Effector CD8-positive, alpha-beta T cell (primary cell): ENCODE measurements at places on chromosomes 11 and 22.

- no peak for DNase-seq
Measured at GRCh38 chr11:72012897-72013721, 14.4 kb downstream of the IL18BP start.

DNA sequence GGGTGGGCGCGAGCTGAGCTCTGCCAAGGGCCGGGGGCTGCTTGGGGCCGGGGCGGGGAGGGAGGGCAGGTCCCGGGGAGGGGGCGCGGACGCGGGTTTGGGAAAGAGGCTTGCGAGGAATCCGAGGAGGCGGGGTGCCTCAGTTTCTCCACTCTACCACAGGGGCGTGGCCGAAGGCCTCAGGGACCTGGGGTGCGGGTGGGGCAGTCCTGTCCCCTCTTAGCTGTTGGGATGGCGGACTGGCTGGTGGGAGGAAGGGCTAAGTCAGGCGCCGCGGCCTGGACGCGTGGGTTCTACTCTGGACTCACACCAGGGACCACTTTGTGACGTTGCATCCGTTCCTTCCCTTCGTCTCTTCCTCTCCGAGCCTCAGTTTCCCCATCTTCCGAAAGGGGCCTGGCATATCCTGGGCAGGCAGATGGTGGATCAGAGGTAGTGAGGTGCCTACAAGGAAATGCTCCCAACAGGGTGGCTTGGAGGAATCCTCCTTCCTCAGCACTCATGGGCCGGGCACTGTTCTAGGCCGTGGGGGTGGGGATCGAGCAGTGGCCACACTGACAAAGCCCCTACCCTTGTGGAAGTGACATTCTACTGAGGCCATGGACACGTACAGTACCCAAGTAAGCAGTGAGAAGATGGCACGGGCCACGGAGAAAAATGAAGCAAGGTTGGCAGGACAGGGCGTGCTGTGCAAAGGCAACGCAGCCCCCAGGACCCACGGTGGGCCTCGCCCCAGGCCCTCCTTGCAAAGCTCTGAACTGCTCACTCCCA, 13.2 kb downstream of the IGLL1 start:
- no peak for DNase-seq

DNA sequence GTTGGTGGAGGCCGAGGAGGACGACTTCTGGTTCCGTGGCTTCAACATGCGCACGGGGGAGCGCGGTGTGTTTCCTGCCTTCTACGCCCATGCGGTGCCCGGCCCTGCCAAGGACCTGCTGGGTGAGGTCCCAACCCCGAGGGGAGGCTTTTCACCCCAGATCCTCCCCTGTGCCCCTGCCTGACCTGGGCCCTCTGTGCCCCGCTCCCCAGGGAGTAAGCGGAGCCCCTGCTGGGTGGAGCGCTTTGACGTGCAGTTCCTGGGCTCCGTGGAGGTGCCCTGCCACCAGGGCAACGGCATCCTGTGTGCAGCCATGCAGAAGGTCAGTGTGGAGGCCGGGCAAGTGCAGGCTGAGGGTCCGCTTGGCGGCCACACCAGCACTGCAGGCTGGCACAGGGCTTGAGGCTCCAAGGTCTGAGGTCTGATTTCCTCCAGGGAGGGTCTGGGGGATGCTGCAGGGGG, 5.1 kb downstream of the MAPK8IP2 start:
- DNase-seq = no peak

DNA sequence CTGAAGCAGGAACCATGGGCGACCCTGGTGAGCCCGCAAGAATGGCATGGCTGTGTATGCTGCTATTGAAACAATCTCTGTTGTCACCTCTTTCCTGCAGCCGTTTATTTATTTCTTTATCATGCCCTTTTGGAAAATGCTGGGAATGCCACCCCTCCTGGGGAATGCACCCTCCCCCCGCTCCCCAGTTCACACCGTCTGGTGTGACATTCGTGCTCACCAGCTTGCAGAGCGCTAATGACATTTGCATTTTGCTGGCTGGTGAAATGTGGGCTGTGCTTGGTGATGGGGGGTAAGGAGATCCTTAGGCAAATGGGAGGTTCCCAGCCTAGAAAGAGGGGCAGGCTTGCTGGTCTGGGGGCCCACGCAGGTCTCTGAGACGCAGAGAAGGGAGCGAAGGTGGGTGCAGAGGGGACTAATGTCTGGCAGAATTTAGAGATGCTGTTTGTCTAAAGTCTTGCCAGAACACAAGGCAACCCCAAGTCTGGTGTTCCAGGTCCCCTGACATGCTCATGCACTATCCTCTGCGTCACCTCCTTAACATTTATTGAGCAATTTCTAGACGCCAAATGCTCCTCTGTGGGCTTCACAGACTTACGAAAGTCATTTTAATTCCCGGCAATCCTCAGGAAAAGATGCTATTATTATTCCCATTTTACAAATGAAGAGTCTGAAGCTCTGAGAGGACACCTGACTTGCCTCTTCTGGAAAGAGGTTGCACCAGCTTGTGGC, 91.7 kb downstream of the TP53I11 start:
- no peak for DNase-seq

DNA sequence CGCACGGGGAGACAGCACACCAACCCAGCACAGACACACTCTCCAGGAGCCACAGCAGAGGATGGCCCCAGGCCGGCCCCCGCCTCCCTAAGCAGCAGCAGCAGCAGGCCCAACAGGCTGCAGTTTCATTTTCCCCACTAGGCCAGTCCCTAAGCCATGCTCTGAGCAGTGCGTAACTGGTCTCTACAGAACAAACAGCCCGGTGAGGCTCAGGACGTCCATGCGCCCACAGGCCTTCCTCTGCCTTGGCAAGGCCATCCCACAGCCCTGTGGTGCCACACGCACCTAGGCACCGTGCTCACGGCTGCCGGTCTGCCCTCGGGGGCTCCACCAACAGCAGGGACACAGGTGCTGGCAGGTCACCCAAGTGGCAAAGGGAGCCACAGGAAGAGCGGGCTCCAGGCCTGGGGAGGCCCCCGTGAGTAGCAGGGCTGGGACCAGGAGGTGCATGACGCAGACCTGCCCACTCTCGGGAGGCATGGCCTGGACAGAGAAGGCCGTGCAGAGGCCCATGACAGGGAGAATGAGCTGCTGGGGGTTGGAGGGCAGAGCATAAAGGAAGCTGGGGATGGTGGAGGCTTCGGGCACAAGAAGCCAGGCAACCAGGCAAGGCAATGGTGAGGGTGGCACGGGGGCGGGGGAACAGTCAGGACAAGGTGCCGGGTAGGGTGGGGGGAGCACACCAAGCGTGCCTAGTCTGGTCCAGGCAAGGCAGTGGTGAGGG, 1.4 kb upstream of the MOB2 start:
- DNase-seq = no peak

- DNase-seq = no peak
Measured at GRCh38 chr11:75303544-75304224, 47.8 kb downstream of the ARRB1 start.

GRCh38 chr11:130023204-130023603, 20.6 kb upstream of the PRDM10 start:
- no peak for DNase-seq

DNA sequence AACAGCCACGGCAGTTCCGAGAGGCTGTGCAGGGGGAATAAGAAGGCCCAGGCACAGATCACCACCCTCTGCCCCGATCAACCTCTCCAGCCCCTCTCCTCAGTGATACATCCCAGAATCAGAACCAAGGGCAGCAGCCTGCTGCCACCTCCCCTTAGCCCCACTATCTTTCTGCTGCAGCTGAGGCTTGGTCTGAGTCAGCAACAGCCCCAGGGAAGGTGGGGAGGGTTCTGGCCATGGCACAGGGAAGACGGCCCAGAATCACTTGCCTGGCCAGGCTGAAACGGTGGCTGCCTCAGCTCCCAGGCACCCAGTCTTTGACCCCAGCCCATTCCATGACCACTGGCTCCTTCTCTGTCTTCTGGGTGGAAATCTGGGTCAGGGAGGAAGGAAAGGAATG, 2.3 kb downstream of the CHID1 start:
- no peak for DNase-seq

DNA sequence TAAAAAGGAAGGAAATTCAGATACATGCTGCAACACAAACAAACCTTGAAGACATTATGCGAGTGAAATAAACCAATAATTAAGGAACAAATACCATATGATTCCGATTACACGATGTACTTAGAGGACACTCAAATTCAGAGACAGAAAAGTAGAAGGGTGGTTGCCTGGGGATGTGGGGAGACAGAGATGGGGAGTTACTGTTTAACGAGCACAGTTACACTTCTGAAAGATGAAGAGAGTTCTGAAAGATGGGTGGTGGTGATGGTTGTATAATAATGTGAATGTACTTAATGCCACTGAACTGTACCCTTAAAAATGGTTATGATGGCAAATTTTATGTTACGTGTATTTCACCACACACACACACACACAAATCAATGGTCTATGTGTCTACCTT, 14.7 kb downstream of the ZBTB44 start:
- DNase-seq = no peak

DNA sequence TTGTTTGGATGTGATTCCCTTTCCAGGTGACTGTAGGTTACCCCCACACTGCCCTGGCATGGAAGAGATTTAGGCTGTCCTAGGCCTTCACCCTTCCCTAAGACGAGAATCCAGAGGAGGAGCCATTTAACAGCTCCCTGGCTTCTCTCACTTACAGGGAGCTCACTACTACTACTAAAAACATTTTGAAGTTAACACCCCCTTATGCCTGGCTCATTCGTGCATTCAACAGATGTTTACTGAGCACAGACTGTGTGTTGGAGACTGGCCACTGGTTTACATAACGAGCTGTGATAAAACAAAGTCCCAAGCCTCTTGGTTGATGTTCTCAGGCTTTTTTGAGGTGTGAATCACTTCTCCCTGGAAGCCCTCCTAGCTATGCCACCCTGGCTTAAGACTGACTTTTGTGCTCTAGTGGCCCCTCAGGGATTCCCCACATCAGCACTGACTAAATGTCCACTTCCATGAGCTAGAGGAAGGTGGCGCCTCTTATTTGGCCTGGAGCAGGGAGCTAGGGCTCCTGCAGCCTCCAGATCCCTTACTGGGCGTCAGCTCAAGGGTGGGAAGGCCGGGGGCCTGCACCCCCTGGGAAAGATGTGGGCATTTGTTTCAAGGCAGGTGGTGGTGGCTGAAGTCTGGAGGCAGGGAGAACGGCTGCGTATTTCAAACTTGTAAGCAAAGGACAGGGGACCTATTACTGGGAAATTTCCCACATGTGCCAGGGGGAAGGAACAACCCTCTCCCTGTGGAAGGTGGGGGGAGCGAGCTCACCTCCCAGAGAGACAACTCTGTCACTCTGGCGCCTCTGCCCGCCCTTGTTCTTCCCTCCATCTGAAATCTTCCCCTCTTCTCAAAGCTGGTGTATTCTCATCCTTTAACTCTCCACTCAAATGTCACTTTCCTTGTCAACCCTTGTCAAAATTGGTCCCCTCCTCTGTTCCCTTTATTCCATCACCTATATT, 19.4 kb upstream of the MALAT1 start:
- no peak for DNase-seq

DNA sequence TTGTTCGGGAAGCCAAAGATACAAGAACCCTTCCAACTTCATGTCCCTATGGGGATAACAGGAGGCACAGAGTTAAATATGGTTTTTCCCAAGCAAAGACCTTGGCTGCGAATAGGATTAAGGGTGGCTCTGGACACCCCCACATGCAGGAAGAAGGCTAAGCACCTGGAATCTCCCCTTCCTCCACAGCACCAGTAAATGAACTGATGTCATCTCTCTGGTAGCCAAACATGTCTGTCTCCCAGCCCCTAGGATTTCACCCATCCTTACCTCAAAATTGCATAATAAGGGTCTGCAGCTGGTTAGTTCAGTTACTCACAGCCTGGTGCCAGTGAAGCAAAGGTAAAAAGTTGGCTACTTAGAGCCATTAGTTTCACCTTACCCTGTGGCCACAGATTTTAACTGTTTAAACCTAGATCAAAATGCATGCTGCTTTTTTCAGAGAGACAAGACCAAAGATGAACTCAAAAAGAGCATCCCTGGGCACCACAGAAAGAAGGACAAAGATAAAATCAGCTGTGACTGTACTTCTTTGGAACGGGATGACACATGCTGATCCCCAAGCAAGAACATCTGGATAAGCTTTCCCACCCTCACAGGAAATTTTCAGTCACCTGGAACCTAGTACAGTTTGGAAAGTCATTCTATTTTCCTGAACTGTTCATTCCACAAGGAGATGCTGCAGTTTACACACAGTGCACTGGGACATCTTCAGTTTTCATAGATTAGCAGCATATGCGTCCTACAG, 77.2 kb upstream of the AKIP1 start:
- DNase-seq = no peak

DNA sequence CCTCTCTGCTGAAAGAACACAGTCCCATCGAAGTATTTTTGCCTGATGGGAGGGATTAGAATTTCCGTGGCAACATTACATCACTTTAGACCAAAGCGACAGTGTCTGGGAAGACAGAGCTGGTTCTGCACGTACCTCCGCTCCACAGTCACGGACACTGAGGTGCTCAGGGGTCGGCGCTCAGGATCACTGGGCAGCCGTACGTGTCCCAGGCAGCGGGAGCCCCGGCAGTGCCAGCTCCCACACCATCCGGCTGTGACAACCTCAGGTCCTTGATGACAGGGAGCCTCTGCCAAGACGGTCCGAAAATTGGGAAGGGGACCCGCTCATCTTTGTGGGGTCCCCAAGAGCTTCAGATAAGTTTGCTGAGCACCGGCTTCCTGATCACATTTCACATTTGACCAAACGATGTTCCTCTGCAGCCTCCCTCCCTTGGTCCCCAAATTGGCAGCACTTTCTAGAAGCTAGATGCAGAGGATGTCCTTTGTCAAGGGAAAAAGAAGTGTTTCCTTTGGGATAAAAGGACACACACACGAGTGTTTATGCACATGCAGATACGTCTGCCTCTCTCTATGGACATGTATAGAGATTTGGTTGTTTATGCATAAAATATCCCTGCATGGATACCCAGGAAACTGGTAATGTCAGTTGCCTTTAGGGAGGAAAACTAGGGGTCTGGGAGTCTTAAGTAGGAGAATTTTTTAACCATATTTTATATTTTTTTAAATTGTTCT, 61.6 kb upstream of the LINC01488 start:
- DNase-seq = no peak

DNA sequence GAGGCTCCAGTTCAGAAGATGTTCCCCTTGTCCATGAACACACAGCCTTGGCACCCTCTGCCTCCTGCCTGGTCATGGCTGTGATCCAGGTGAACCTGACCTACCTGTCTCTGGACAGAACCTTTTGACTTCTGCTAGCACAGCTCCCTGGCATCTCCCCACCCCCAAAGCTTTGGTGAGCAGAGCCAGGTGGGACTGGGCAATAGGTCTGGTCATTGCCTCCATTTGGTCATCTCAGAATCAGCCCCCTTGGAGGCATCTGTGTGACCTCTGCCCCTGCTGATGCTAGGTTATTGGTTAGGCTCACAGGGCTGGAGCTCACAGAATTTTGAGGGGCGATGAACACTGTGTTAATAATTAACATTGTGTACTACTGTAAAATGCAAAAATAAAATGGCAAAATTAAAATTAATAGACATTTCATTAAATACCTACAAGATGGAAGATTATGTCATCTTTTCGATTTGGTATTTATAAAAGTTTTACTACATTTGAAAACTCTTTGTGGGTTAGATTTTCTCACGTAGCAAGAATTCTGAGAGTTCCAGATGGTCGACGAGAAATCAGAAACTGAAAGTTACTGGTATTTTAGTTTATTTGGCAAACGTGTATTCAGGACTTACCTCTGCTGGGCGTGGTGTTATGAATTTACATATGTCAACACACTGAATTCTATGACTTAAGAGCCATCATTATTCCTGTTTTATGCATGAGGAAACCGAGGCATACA, 8.3 kb upstream of the KIAA0930 start:
- no peak for DNase-seq
